ENCODE measurements at places on chromosomes 6 and 20.

DNA sequence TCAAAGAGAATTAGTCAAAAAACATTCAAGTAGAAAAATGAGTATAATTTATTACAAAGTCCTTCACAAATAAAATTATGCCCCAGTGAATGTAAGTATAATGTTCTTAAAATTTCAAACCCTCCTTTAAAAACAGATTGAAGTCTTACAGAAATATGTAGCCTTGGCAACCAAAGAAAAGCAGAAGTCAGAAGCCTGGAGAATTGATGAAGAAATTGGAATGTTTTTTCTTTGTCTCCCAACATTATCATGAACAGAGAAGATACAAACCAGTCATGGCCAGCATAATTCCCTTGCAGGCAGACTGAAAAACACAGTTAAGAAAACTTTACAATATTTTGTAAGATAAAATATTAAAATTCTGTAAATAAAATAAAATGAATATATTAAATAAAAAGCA lies 221.9 kb downstream of the TBC1D32 start:
- no peak for DNase-seq

GRCh38 chr6:41161380-41161779 lies 1.5 kb downstream of the TREM2 start:
- no peak for DNase-seq

DNA sequence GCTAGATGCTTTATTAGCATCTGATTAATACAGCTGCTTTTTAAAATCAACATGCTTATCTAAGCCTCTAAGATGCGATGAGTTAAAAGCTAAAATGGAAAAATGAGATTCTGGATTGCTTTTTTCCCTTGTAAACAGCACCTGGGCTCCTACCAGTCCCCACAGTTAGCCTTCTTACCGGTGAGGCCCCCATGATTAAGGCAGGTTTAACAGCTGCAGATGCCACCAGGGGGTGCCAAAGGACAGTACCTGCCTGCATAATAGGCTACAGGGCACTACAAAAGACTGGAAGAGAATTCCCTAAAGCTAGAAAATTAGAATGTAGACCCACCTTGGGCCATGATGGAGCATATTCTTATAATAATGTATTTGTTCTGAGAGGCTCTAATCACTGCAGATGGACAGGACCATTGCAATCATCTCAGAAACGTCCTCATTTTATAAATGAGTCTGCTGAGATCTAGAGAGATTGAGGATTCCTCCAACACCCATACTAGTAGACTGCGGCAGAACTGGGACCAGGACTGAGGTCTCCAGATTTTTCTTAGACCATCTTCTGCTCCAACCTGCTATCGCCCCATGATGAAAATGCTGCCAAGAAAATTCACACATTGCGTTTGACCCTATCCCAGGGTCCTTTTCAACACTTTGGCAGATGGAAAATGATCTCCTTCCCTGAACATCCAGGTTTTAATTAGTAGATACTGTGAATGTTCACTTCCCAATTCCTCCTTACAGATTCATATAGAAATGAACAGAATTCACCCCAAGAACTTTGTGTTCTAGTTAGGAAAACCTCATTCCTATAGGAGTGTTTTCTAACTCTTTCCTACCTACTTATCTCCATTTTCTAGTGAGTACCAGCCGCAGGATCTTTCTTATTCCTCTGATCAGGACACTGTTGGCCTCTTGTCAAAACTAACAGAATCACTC lies 148.8 kb downstream of the RPS12 start:
- no peak for DNase-seq

DNA sequence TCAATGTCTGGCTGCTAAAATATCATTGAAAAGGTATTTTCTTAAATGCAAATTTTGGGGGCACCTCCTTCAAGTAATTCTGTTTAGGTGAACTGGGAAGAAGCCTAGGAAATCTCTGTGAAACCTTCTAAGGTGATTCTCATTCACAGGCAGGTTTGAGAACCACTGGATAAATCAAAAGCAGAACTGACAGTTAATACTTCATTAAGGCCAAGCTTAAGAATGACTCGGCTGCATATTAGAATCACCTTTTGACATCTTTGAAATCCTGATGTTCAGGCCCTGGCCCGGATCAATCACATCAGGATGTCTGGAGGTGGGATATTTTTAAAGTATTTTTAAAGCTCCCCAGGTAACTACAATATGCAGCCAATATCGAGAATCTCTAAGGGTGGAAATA lies 50.6 kb downstream of the FKBP1C start:
- no peak for DNase-seq

GRCh38 chr20:44765701-44766347 lies 20.2 kb downstream of the KCNK15 start:
- DNase-seq: no peak
